Forelimb muscle (tissue), 1 donor: ENCODE measurements at places on chromosomes 2 and 18. TPM values are rescaled to one million over a fixed set of nuclear protein-coding genes. Genes with fewer than 3 reads are reported as not detected.

CHRND gene
- polyA plus RNA-seq = 180 TPM

SERPINB3 gene
- polyA plus RNA-seq = not detected

ANKRD30B gene
- 0.06 TPM for polyA plus RNA-seq

IL36B gene
- not detected for polyA plus RNA-seq

COA5 gene
- 42.7 TPM for polyA plus RNA-seq

DNA sequence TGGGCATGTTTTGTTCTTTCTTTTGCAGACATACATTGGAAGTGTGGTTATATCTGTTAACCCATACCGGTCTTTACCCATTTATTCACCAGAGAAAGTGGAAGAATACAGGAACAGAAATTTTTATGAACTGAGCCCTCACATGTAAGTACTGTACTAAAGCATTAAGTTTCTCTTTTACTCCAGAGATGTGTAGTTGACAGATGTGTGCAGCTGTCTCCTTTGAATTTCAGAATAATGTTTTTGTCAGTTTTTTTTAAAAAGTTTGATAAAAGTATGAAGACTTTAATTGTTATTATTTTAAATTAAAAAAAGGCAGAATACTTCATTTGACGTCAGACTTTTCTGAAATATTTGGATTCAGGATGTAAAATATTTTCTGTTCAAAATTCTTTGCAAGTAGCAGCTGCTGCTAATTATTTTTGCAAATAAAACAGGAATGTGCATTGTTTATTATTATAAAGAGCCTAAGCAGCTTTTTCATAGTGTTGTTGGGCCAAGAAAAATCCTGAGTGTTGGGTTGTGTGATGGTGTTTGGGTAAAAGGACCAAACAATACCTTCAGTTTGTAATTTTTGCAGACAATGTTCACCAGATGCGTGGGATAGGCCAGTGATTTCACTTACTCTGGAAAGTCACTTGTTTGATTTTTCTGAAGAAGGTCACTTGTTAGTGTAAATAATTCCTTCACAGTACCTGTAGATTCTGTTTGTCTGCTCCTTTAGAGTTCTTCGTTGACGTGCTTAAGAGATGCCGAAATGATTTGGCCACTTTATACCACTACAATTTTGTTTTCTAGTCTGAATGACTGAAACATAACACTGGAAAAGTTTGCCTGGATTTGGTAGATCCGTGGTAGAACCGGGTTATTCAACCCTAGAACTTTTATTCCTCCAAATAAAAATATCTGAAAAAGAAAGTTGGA lies 51.1 kb downstream of the MYO1B start:
- no peak for DNase-seq

- DNase-seq = no peak
Observed at GRCh38 chr2:197450465-197450864, 2.9 kb upstream of the COQ10B start.

- no peak for DNase-seq
Observed at GRCh38 chr2:215903203-215903602, 110.1 kb downstream of the MREG start.

GRCh38 chr2:7620255-7620654 lies 703.0 kb downstream of the RNF144A start:
- DNase-seq = no peak

DNA sequence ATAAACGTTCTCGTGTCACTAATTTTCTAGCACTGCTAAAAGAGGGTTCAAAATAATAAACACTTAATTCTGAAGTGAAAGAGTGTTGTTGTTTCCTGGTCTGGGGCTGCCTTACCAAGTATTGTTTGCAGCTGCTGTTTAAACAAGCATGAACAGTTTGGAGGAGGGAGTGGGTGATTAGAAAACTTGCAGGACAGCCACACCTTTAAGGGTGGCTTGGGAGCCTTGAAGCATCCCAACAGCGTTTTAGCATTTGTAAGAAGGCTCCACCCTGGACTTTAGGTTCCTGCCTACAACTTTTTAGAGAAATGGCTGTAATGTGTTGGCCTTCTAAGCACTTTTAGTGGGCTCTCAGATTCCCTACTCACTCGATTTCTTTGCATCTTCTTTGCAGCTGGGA lies 371.6 kb downstream of the TGIF1 start:
- no peak for DNase-seq

- no peak for DNase-seq
Observed at GRCh38 chr2:35973132-35973736, 382.3 kb upstream of the CRIM1 start.

- no peak for DNase-seq
Observed at GRCh38 chr2:8494589-8494988, 187.3 kb upstream of the ID2 start.

- DNase-seq = no peak
Observed at GRCh38 chr2:184178229-184178628, 420.1 kb upstream of the ZNF804A start.

DNA sequence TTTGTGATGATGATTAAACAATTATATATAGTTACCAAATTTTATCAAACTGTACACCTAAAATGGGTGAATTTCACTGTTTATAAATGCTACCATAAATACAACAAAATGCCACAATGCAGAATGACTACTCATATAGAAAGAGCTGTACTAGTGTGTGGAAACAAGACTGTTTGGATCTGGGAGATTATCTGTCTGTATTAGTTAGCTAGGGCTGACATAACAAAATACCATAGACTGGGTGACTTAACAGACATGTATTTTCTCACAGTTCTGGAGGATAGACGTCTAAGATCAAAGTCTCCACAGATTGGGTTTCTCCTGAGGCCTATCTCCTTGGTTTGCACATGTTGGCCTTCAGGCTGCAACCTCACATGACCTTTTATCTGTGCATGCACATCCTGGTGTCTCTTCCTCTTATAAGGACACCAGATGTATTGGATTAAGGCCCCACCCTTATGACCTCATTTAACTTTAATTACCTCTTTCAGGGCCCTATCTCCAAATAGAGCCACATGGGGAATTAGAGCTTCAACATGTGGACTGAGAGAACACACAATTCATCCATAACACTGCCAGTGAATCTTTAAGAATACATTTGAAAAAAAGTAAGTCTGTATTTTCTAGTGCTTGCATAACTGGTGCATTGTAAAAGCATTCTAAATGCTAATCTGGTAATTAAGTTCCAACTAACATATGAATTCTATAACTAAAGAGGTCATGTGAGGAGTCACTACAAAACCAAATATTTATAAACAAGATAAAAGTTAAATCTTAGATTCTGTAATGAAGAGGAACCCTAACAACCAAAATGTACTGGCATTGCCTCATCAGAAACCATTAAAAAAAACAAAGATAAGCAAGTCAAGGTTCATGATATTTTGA lies 699.6 kb downstream of the NYAP2 start:
- no peak for DNase-seq

DNA sequence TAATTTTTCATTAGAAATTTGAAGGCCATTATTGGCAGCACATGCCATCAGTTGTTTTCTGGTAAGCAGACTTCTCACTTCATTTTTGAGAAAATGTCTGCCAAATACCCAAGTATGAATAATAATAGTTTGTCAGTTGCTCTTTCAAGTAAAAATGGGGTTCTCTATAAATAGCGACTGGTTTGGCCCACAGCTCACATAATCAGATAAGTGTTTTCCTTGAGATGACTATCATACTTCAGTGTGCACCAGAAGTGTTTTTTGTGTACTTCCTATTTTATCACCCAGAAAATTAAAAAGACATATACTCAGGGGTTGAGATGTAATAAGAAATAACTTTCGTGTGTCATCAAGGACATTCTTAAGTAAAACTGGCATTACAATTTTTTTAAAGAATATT lies 147.1 kb downstream of the PHLPP1 start:
- no peak for DNase-seq

DNA sequence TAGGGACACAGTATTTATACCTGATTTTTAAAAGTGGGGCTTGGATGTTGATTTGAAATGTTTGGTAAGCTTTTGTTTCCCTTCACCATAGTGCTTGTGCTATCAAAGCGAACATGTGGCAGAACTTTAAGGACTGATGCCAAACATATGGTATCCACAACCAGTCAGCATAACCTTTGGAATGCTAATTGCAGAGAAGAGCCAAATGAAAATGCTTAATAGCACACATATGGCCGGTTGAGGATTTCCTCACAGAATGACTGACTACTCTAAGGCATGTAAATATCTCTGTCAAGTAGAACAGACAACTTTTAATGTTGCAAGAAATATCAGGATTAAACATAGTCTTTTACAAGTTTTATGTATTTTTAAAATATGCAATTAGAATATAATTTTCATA lies 120.9 kb upstream of the COL3A1 start:
- DNase-seq = peak; percentile 75

DNA sequence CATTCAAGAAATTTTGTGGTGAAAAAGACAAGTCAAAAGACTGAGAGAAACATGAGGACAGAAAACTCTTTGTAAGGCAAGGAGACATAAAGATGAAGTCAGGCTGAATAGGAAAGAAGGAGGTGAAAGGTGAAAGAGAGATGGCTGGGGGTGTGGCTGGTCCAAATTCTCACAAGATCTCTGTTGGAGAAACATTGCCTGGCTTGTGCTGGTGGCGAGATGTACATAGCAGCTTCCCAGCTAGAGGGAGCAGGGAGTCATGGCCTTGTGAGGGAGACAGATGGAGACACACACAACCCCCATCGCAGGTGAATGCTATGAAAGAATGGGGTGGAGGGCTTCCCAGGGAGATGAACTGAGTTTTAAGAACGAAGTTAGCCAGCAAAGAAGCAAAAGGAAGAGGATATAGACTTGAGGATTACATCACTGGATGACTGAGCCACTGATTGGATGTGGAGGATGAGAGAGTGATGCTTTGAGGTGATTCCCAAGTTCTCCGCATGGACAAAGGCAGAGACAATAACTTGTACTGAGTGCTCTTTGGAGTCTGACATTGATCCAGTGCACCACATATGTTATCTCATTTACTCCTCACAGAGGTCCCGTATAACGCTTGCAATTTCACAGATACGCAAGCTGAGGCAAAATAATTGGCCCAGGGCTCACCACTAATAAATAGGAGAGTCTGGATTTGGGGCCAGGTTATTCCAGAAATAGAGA lies 3.7 kb upstream of the EMX1 start:
- no peak for DNase-seq

DNA sequence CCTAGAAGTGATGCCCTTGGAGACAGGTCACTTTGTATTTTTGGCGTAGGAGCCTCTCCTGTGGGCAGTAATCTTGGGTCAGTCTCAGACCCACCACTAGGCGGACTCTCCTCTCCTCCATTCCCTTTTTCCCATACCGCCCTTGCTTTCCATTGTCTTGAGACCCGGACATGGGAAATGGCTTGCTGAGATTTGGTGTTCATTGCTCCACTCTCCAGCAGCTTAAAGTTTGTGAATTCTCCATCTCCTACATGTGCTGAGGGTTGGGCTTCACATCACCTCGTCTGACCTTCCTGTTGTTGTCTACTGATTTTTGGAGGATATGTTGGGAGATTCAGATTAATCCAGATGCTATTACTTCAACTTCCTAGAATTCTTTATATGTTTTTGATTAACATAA lies 159.2 kb upstream of the RAB12 start:
- DNase-seq = no peak

- no peak for DNase-seq
Observed at GRCh38 chr2:234947556-234947955, 4.3 kb upstream of the SH3BP4 start.

DNA sequence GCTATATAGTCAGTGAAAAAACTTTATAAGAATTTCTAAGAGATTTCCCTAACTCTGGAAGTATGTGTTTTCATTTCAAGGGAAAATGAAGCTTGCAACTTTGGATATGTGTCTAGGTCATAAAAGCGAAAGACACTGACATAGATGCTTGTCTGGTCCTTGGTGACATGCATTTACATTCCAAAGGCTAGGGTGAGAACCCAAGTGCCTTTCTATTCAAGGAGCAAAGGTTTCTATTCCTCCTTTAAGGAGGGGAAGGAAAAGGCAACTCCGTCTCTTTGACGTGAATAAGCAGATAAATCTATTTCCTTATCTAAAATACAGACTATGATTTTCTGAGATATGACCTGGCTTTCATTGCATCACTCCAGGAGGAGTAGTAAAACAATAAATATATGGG lies 261.1 kb downstream of the CDH7 start:
- no peak for DNase-seq

GRCh38 chr2:134344954-134345697 lies 91.3 kb downstream of the MGAT5 start:
- DNase-seq = no peak

DNA sequence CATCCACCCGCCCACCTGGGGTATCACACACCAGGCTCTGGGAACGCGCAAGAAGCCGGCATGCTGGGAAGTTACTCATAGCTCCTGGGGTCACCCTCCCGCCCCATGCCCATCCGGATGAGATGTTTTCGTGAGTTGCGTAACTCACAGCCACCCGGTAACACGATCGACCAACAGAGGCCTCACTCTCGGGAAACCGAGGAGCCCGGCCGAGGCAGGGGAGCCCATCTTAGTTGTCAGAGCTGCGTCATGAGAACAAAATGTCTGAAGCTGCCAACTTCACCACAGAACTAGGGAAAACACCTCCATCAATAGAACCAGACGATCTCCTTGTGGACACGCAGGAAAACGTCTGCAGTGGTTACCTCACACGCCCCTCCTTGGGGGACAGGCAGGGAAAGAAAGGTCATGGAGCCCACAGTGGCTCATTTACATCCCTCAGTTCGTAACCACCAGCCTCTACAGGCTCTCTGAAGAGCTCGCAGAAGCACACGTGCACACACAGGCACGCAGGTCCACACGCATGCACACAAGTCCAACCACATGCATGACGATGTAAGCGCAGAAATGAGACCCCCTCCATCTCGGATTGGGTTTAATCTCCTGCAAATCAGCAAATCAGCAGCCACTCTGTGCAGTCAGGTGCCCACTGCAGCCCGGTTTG lies 26.2 kb downstream of the ADI1 start:
- no peak for DNase-seq

DNA sequence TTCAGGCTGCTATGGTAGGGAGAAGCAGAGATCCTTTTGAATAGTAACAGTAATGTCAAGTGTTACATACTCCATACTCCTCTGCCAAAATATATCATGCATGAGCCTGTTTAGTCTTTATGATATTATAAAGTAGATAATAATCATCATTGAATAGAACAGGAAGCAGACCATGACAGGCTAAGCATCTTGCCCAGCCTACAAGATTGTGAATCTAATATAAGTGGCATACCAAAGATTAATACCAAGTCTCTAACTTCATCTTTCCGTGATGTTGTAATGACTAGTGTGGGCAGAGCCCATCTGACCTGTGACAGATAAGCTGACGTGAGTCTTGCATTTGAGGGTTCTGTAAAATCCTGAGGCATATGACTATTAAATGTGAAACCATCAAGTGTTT lies 13.1 kb downstream of the NDUFB3 start:
- no peak for DNase-seq
